ENCODE measurements at places on chromosomes 16 and 17.

GRCh38 chr16:30764086-30764485 lies 2.0 kb downstream of the RNF40 start:
- DNase-seq: no peak

DNA sequence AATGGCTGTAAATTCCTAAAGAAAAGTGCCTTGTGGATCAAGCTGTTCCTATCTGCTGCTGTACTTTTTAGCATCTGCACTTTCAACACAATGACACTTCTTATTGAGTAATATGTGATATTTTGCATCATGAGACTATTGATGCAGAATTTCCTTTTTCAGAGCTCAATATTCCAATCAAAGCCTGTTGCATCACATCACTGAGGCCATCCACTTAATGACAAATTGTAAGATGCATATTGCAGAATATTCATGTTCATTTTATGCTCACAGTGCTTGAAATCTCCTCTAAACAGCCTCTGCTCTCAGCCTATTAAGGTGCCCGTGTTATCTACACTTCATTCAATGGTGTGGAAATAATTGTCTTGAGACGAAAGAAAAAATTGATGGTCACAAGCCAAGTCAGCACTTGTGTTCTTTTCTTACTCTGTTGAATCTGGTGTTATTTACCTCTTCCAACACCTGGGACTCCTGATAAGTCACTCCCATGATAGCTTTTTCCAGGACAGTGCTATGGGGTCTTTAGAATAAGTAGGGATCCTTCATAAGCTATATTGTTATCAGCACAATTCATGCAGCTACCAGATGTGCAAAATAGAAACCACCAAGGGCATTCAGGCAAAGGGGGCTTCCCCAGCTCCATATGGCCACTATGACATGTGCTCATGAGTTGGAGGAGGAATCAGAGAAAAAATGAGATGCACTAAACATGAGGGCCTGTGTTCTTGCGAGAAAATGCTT lies 9.3 kb upstream of the SKAP1 start:
- DNase-seq: no peak

GRCh38 chr16:69620573-69620972 lies 54.8 kb downstream of the NFAT5 start:
- DNase-seq: no peak

DNA sequence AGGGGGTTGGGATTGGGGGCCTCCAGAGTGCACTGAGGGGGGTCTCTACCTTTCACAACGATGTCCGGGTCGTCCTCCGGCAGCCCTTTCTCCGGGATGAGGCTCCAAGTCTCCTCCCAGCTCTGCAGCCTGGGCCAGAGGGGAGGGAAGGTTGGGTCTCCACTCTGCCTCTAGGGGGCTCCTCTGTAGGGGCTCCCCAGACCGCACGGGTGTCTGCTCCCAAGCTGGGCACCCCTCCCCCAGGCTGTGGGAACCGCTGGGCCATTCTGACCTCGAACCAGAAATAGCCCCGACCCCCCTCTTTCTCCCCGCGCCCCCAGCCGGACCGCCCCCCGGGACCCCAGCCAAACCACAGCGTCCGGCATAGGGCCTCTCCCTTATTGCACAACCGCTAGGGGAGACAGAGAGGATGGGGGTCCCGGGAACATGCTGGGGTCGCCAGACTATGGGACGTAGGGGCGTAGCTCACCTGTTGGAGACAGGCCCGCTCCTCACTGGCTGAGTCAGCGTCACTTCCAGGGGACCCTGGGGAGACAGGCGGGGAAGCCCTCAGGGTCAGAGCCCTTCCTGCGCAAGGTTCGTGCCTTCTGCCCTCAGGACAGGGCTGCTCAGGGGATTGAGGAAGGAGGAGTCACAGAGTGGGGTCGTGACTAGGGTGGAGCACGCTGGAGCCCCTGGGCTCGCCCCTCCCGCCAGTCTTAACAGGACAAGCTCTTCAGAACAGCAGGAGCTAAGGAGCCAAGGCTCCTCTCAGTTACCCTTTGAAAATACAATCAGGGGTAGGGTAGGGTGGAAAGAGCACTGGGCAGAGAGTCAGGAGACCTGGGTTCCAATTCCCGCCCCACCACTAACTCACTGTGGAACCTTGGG lies 2.7 kb downstream of the PLEKHH3 start:
- peak; percentile 68 for DNase-seq

- DNase-seq: no peak
These were observed 90.9 kb downstream of the SPAG9 start for GRCh38 chr17:51029568-51030463.

DNA sequence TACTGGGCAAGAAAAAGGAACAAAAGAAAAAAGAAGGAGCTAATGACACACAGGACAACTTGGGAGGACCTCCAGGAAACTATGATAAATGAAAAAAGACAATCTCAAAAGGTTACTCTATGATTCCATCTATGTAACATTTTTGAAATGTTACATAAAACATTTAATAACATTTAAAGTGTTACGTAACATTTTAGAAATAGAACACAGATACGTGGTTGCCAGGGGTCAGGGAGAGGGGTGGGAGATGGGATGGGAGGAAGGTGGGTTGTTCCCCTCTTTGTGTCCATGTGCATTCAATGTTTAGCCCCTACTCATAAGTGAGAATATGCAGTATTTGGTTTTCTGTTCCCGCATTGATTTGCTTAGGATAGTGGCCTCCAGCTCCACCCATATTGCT lies 116.6 kb downstream of the C16orf95 start:
- no peak for DNase-seq

- DNase-seq: peak; percentile 70
These were observed 147.3 kb downstream of the CCDC182 start for GRCh38 chr17:57597531-57598453.
